H4 (cell line): ENCODE measurements at places on chromosomes 2 and 18. TPM values are rescaled to one million over a fixed set of nuclear protein-coding genes. Genes with fewer than 3 reads are reported as not detected.

- no peak for DNase-seq
Measured at GRCh38 chr18:11886577-11887110, 21.5 kb downstream of the MPPE1 start.

DNA sequence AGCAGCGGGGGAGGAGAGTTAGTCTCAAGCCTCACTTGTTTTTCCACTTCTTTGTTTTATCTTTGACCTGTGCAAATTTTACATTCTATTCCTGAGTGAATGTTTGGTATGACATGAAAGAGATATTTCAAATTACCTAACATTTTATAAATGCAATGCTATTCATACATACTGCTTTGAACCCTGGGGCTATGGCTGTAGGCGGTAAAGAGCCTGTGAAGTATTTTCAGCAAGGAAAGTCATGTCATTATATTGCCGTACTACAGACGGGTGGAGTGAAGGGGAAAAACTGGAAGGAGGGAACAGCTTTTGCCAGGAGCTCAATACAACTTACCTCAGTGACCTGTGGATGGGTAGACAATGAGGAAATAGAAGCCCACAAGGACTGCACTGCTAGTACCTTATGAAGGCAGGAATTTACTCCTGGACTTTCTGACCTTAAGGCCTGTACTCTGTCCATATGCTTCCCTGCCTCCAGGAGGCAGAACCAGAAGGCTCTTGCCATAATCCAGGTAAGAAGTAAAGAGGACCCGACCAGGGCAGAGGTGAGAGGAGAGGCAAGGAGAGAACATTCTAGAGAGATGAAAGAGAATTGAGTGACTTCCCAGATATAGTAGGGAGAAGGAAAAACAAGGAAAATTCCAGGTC is 28.4 kb upstream of the TET3 start:
- no peak for DNase-seq

PFN4 gene
- total RNA-seq = 0.72 and 1.1 TPM in 2 replicates

GRCh38 chr18:48879008-48879431 is 71.7 kb downstream of the SMAD7 start:
- DNase-seq = no peak

REG3A gene
- total RNA-seq = not detected in 2 replicates

DNA sequence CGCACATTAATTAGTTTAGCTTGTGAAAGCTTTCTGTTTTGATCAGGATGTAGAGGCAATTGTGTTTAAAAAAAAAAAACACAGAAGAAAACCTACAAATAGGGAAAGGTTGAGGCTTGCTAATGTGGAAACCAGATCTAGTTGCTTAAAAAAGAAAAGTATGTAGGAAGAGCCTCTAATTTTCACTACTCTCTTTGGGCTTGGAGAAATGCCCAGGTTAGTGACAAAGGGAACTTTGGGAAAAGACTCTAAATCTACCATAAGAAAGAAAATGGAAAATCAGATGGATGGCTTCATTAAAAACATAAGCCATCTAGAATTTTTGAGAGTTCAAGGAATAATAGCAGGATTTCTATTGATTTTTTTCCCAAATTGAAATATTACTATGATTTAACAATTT is 47.3 kb upstream of the SLC38A11 start:
- no peak for DNase-seq

GRCh38 chr2:126792993-126793392 is 105.7 kb upstream of the TEX51 start:
- DNase-seq = no peak

DNA sequence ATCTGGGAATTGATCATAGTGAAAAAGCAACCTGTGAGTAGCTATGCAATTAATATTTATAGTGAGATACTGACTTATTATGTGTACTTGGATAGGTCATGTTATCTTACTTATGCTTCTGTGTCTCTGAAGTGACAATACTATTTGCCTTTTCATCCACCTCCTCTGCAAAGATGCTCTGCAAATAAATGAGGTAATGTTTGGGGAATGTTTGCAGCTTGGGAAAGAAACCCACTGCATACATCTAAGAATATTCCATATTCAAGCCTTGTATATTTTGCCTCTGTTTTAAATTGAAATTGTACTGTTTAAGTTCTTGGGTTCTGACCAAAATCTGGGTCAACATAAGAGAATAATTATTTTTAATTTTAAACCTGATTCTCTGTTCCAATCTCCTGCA is 217.4 kb upstream of the DTNA start:
- DNase-seq = peak; percentile 4

- no peak for DNase-seq
Measured at GRCh38 chr18:79708412-79708811, 28.8 kb downstream of the CTDP1 start.

TTC21B gene
- 7.1 and 9.4 TPM in 2 replicates for total RNA-seq

GRCh38 chr18:64337018-64337417 is 188.1 kb upstream of the LINC00305 start:
- no peak for DNase-seq

POTEJ gene
- total RNA-seq = not detected in 2 replicates

DNA sequence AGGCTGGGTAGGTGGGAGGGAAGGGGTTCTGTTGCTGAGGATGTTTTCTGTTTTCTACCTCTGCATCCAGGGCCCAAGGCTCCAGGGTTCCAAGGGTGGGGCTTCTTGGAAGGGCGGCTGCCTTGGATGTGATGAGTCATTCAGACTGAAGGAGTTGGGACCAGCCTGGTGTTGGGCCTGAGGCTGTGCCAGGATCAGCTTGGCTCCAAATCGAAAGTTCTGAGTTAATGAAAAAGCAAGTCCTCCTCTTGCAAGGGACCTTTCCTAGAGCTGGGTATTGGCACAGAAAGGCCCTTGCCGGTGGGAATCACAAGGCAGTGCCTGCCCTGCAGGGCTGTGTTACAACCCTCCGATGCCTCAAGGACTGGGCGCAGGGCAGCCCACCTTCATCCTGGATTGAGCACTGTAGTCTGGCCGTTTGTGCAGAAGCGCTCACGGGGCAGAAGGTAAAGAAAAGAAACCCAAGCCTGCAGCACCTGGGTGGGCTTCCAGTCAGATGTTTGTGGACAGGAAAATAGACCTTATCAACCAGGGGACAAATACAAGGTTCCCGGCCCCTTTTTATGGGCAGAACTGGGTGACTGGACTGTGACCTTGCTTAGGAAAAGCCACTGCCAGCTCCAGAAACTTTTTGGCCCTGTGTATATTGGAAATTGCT is 52.5 kb upstream of the MCFD2 start:
- peak; percentile 94 for DNase-seq

ZNF804A gene
- 4.0 and 6.0 TPM in 2 replicates for total RNA-seq

- DNase-seq = peak; percentile 46
Measured at GRCh38 chr18:68779169-68779568, 18.7 kb upstream of the CCDC102B start.

DNA sequence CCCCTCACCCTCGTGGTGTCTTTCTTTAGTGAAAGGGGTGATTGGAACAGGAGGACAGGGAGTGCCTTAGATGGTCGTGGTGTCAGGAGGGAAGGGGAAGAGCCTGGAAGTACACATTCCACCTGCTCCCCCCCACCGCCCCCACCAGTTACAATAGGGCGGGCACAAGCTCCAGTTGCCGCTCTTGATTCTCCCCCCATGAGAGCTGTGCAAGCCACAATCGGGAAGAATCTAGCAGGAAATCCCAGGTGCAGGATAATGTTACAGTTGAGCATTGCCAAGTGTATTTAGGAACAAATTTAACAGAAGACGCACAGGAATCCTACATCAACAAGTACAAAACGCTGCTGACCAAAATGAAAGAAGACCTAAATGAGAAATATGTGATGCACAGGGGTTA is 73.6 kb downstream of the ASAP2 start:
- no peak for DNase-seq

DNA sequence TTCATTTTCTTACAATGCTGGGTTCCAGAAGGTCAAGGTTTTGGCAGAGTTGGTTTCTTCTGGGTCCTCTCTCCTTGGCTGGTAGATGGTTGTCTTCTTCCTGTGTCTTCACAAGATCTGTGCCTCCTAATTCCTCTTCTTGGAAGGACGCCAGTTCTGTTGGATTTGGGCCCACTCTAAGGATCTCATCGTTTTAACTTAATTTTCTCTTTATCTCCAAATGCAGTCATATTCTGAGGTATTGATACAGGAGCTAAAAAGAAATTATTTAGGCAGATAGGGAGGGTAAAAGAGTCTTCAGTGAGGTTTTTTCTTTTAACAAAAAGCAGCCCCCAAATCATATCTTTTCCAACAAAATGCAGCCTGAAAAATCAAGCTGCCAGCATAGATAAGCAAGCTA is 998.4 kb downstream of the SOCS6 start:
- no peak for DNase-seq

DNA sequence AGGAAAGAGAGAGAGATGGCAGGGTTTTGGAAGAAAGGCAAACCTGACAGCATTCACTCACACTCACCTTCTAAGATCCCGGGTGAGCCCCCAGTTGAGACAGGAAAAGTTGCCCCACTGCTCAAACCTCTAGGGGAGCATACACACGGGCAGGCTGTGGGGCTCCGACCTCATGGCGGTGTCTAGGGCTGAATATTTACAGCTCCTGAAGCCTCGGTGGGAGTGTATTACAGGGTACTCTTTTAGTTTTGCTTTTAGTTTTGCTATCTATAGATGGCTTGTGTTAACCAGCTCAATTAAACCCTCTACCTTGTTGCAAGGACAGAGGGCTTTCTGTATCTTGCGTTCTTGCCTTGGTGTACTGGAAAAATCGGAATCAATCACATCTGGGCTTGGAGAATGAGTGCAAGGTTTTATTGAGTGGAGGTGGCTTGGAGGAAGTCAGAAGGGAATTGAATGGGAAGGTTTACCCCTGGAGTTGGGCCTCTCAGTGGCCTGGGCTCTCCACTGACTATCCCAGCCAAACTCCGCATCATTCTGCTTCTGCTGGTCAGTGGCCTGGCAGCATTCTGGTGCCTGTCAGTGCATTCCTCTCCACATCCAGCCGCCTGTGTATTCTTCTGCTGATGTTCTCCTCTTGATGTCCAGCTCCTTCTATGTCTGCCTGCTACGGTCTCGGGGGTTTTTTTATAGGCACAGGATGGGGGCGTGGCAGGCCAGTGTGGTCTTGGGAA is 10.1 kb upstream of the IFIH1 start:
- no peak for DNase-seq

DNA sequence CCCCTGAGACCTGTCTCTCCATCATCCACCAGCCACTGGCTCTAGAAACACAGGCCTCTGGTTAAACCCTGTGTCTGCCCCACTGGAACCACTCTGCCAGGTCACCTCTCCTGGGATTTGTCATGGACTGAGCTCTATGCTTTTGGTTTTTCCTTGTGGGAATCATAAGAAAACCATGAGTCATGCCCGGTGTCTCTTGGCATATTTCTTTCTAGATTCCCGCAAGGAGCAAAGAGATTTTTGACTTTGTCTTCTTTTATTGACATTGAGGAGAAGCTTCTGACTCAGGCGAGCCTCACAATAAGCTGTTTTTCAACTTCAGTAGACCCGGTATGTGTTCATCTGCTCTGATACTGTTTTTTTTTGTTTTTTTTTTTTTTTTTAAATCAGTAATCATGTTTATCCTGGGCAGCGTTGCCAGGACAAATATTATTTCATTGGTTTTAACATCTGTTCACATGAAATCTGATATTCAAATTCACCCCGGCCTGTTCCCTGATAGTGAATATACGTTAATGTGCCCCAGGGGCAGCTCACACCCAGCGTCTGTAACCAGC is 207.1 kb downstream of the ACKR3 start:
- DNase-seq = peak; percentile 81

GRCh38 chr18:30142248-30142647 is 900.3 kb downstream of the DSC3 start:
- DNase-seq = no peak

DNA sequence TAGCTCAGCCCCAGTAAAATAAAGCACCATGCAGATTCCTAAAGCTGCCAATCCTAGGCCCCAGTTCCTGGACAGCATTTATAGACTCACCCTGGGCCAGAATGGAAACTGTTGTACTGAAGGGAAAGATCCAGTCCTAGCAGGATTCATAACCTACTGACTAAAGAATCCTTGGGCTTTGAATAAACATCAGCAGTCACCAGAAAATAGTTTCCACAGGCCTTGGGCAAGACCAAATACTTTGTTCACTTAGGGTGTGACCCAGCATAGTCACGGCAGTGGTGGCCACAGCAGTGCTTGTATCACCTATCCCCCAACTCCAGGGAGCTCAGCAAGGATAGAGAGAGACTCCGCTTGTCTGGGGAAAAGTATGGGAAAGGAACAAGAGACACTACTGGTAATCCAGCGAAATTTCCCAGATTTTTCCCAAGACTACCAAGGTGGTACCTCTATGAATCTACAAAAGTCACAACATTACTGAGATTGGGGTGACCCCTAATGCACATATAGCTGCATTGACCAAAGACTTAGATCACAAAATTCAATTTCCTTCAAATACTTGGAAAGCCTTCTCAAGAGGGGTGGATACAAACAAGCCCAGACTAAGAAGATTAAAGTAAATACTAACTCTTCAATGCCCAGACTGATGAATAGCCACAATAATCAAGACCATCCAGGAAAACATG is 748.1 kb upstream of the LRATD1 start:
- peak; percentile 9 for DNase-seq

GRCh38 chr2:108940156-108940555 is 48.9 kb downstream of the EDAR start:
- DNase-seq = no peak

DNA sequence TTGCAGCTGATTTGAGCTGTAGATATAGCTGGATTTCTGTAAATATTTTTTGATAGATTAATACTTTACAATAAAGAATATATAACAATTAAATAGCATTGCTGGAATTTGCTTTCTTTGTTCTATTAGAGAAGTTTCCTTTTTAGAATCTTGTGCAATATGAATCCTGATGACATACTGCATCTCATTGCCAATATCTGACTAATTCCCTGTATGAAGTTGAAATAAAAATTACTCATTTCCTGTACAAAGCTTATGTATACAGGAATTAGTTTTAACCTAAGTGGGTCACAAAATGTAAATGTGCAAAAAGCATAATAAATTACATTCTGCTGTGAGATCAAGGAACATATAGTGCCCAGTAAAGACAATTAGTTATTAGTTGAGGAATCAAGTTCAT is 72.8 kb upstream of the TMEFF2 start:
- DNase-seq = peak; percentile 19

- DNase-seq = peak; percentile 25
Measured at GRCh38 chr18:35387152-35387571, 10.0 kb upstream of the ZNF396 start.
